Suprapubic skin (tissue), 4 donors: ENCODE measurements at places on chromosomes 13 and 19. TPM values are rescaled to one million over a fixed set of nuclear protein-coding genes. Genes with fewer than 3 reads are reported as not detected.

- DNase-seq: no peak
Measured at GRCh38 chr13:27007166-27007565, 164.4 kb downstream of the USP12 start.

DNA sequence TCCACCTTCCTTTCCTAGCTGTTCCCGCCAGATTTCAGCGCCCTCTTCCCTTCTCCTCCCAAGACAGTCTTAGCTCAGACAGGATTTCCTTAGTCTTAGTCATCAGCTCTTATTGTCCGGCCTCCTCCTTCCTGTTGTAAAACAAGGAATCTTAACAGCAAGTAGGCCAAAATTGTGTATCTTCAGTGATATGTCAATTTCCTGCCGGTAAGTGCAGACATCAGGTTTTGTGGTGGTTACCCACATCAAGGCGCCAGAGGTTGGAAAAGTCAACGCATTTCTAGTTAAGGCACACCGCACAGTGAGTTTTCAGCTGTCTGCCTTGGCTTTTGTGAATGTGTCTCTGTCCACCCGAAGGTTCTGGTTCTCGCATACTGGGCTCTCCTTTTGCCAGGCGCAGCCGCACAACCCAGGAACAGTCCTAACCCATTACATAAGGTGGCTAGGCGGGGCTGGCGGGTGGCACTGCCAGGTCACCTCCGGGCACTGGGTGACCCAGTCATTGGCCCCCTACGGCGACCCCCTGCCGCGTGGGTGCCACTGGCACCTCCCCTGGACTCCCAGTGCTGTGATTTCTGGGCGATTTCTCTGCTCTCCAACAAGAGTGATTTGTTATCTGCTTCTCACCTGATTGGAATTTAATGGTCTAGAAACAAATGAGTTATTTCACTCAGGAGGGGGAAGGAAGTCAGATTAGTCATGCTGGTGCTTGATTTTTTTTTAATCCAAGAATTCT is 12.9 kb downstream of the COL4A2 start:
- no peak for DNase-seq

GJB2 gene
- 66.3 TPM for total RNA-seq

VPS36 gene
- total RNA-seq: 99.8 TPM

TNFSF13B gene
- total RNA-seq: 2.7 TPM

NOTCH3 gene
- total RNA-seq: 205 TPM

- DNase-seq: no peak
Measured at GRCh38 chr19:54335979-54336892, 2.7 kb downstream of the LILRA4 start.

- DNase-seq: no peak
Measured at GRCh38 chr13:42007844-42008243, 40.6 kb upstream of the DGKH start.

DNA sequence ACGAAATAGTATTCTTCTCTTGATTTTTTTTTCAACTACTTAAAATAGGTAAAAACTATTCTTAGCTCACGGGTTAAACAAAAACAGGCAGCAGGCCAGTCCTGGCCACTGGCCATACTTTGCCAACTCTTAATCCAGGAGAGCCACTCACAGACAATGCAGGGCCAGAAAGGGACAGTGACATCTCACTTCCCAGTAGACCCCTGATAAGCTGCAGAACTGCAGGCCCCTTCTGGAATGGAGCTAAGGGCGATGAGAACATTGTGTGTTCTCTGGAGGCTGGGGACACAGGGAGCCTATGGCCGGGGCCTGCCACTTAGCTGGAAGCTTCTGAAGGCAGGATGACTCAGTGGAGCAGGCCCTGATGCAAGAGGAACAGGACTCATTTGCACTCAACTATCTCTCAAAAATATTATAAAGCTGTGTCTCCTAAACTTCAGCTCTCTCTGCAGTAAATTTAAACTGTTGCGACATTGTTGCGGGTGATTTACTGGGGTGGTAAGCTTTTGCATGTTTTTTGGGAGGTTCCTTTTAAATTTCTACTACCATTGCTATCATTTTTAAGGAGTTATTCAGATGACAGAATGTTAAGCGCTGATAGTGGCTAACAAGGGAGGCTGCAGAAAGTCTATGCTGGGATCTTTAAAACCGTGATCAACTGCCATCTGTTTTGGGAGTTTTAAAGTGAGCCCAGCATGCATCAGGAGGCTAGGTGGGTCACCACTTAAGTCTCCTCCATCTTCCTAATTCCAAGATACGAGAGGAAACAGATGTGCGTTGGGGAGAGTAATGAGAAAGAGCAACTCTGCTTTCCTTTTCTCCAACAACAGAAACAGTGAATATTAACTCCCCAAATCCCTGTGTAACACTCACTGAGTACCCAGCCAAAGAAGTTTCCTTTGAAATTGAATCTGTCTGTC is 33.2 kb upstream of the KATNAL1 start:
- DNase-seq: no peak

KANK3 gene
- total RNA-seq: 3.9 TPM

DNA sequence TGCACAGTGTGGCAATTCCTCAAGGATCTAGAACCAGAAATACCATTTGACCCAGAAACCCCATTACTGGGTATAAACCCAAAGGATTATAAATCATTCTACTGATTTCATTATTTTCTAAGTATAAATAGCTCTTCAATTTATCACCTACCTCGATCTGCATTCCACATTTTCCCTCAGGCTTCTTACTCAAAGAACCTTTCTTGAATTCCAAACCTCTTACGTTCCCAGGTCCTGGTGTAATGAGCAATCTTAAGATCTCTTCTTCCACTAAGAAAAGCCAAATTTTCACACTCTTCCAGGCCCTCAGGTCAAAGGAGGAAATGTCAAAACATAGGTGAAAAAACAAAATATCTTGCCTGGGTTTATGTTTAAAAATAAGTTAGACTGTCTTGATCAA is 237.3 kb upstream of the GPC6 start:
- no peak for DNase-seq

- no peak for DNase-seq
Measured at GRCh38 chr13:75558145-75558840, 8.7 kb downstream of the UCHL3 start.

ZNF547 gene
- total RNA-seq: 1.8 TPM
